ENCODE measurements at places on chromosomes 4 and X.

DNA sequence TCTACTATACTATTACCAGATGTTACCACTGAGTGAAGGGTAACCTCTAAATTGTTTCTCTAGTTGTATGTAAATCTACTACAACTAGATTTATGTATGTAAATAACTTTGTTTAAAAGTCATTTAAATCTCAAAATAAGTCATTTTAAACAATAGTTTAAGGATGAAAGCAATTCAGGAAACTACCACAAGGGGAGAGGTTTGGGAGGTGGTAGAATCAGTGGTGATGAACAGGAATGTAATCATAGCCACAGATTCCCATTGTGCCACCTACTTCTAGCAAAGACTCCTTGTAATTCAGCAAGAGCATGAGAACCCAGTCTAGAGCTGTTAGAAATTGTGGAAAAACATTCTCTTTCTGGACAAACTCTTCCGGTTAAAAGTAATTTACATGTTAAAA is 234.6 kb downstream of the SLC7A11 start:
- DNase-seq = no peak

- no peak for DNase-seq
These were observed 1235.0 kb upstream of the TENM3 start for GRCh38 chr4:181008164-181008563.

DNA sequence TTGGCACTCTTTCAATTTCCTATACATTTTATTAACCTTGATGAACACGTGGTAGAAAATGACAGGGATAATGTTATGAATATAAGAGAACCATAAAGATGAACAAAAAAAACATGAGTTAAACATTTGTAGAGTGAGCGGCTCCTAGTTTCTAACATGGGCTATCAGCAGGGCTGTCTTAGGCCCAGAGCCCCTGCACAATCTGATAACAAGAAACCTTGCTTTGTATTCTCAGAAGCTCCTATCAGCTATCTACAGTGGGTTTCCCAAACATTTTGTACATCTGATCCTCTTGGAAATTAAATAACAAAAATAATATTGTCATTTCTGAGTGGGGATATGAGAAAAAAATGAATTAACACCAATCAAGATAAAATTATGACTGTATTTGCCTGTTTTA is 10.6 kb upstream of the RBPJ start:
- DNase-seq = no peak

GRCh38 chr4:142434519-142435224 is 411.4 kb downstream of the INPP4B start:
- DNase-seq = no peak

GRCh38 chr4:61068745-61069144 is 131.4 kb upstream of the ADGRL3 start:
- DNase-seq = no peak

- DNase-seq = no peak
These were observed 40.3 kb downstream of the AFAP1 start for GRCh38 chr4:7899184-7899869.

DNA sequence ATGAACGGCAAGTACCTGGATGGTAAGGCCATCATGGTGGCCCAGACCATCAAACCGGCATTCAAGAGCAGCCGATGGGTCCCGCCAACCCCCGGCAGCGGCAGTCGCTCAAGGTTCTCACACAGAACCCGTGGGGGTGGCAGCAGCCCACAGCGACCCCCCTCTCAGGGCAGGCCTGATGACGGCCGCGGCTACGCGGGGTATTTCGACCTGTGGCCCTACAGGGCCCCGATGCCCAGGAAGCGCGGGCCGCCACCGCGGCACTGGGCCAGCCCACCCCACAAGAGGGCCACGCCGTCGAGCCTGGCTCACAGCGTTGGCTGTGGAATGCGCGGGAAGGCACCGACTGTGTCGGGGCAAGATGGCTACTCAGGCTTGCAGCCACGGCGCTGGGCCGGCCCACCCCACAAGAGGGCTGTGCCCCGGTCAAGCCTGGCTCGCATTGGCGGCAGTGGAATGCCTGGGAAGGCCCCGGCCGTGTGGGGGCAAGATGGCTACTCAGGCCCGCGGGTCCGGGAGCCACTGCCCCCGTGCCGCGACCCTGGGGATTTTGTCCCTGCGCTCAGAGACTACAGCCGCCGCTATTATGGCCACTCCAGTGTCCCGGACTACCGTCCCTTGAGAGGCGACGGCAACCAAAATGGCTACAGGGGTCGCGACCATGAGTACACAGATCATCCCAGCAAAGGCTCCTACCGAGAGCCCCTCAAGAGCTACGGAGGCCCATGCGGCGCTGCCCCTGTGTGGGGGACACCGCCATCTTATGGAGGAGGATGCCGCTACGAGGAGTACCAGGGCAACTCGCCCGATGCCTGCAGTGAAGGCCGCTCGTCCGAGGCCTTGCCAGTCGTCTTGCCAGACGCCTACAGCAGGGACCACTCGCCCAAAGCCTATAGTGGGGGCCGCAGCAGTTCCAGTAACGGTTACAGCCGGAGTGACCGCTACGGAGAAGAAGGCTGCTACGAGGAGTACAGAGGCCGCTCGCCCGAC is 731 bp downstream of the RBMXL3 start:
- no peak for DNase-seq

DNA sequence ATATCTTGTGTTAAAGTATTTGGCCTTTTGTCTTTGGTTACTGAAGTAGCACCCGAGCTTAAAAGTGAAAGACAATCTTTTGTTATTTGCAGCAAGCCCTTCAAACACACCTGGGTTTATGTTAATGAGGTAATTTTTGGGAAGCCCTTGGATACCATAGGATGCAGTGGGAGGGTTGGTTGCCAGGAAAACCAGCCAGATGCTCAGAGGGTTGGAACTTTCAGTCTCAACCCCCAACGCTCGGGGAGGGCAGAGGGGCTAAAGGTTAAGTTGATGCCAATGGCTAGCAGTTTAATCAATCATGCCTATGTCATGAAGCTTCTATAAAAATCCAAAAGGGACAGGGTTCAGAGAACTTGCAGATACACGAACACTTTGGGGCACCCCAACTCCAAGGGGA is 17.2 kb upstream of the GPR173 start:
- no peak for DNase-seq

- no peak for DNase-seq
These were observed 358.7 kb upstream of the NR3C2 start for GRCh38 chr4:148800940-148801339.

DNA sequence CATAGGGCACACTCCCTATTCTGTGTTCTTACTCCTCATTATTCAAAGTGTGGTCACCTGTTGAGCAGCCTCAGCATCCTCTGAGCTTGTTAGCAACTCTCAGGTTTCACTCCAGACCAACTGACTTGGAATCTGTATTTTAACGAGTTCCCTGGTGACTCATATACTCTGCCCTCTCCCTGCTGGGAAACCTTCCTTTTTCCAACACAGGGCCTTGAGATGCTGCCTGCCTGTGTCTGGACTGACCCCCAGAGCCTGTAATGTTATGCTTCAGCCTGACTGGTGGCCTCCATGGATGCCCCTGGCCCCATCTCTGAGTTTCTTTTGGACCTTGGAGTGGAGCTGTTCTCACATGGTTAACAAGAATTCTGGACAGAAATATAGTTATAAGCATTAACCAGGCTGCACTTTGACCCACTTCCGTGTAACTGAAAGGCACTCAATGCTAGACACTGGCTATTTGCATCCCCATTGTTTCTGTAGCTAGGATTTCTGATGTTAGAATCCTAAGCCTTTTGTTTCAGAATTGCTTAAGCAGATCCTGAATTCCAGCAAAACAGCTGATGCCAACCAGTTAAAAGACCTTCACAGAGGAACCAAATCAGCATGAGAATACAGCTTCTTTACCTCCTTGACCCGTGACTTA is 262.6 kb downstream of the STIM2 start:
- no peak for DNase-seq

- DNase-seq = peak; percentile 77
These were observed at the start of gene PNPLA4 for GRCh38 chrX:7927259-7928167. Gene PNPLA4 (minus strand): TSS chrX:7927413. CDS start chrX:7926119, 1,294 bp downstream.

DNA sequence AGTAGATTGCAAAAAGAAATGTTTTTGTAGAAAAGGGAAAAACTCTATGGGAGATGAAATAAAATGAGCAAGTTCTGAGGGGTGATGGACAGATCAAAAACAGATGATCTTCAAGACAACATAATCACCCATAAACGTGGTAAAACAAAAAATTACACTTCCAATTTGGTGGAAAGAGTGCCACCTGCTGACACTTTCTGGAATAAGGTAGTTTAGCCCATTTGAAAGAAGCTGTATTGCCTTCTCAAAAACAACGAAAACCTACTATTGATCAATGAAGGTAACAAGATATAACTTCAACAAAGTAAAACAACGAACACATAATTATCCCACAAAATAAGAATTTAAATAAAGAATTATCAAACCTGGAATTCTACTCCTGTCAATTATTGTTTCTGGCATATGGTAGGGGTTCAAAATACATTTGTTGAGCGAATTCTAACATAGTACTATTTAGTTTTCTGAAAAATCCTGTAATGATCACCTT is 2.5 kb downstream of the COQ2 start:
- peak; percentile 69 for DNase-seq

DNA sequence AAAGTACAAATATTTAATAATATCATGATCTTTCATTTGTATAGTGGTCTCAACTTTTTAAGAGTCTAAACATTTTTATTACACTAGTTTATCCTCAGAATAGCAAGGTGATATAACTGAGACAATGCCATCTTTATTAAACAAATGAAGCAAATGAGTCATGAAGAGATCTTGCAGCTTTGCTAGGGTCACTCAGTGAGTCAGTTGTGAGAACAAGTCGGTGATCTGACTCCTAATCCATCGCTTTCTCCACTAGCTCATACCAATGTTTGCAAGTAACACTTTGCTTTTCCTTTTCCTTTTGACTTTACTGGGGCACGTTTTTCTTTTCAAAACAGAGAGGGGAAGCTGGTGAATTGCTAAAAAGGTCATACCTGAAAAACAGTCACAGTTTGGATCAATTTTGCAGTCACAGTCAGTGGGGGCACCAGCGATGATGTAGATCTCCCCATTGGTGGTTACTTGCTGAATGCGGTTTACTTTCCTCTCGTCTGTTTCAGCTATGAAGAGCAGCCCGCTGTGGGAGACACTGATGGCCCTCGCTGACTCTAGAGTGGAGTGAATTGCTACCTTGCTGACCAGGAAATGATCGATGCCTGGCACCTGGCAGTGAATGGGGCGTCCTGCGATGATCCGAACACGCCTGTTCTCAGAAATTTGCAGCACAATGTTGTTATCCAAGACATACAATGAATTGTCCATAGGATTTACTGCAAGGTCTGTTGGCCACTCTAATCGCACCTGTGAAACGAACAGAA is 75.7 kb downstream of the SH2D1A start:
- DNase-seq = no peak

GRCh38 chrX:44267116-44267515 is 76.4 kb downstream of the EFHC2 start:
- no peak for DNase-seq

DNA sequence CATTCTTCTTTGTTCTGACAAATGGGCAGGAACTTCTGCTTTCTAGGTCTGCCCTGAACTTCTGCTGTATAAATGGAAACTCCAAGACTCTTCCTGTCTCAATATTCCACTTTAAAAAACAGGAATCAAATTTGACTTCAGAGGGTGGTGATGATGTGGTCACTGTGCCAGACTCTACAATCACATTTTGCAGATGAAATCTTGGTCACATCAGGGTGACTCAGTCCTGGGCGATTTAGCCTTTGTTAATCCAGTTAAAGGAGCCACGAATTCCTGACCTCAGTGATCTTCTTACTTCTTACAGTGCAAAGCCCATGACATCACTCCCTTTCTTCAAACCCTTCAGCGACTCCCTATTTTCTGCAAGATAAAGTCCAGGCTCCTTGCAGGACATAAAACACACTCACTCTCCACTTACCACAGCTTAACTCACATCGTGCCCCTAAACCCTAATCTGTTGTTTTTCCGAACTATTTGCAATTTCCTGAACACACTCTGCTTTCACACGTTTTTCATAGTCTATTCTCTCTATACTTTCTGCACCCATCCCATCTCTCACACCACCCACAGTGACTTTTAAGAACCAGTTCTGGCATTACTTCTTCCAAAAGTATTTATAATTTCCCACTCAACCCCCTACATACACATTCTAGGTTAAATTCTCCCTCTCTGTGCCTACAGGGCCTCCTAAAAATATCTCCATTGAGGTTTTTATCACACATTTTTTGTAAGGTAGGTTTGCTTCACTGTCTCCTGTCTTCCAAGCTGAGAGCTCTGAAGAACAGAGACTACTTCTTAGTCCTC is 11.1 kb downstream of the GASK1B start:
- DNase-seq = peak; percentile 85

- DNase-seq = no peak
These were observed 20.4 kb downstream of the SPCS3 start for GRCh38 chr4:176339936-176340761.

GRCh38 chrX:24846550-24847150 is 152.9 kb downstream of the POLA1 start:
- DNase-seq = peak; percentile 2

GRCh38 chr4:51836549-51836948 is 6.4 kb upstream of the DCUN1D4 start:
- peak; percentile 22 for DNase-seq

GRCh38 chr4:8188085-8188484 is 11.0 kb upstream of the SH3TC1 start:
- DNase-seq = no peak

Data from MV-4-11 (cell line).